ENCODE measurements at places on chromosomes 6 and 20. TPM values are rescaled to one million over a fixed set of nuclear protein-coding genes. Genes with fewer than 3 reads are reported as not detected.

Gene SLC17A4
- total RNA-seq: not detected

Gene VGLL2
- not detected for total RNA-seq

Gene ROS1
- 0.30 TPM for total RNA-seq

Gene PLCB4
- 2.7 TPM for total RNA-seq

Measured in smooth muscle cell of the umbilical artery (primary cell).